RKO (cell line): ENCODE measurements at places on chromosomes 5 and 9.

DNA sequence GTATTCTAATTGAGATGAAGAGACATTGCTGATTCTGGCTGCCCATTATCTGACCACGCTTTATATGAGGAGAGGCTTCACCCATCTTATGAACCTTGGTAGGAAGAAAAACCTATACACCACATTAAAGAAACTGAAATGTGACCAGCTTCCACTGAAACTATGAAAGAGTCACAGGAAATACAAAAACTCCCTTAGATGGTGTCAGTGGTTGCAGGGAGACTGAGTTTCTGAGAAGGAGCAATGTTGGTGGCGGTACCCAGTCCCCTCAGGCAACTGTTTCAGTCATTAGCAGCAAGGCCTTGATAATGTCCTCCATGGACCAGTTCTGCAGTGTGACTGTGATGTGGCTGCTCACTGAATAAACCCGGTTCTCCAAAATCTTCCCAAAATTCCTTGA is 110.5 kb upstream of the FTMT start:
- DNase-seq, result no peak

- no peak for DNase-seq
Measured at GRCh38 chr5:16727755-16728325, 111.0 kb upstream of the RETREG1 start.

DNA sequence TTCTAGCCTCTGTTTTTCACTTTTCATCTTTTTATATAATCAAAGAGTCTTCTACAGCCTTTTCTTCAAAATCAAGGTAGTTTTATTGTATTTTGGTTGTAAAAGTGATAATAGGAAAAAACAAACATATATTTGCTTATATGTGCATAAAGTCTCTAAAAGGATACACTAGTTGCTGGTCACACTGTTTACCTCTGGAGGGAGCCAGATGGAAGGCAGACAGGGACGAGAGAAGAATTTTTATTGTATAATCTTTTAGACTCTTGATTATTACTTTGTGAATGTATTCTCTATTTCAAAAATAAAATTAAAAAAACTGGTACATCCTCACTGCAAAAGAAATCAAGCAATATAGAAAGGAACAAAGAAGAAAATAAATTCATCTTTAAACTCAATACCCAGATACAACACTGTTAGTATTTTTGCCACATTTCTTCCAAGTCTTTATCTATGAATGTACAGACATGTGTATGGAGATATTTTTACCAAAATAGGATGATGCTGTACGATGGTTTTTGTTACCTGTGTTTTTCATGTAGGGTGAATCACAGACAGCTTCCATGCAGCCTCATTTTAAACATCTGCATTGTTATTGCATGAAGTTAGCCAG is 6.1 kb upstream of the RNF183 start:
- DNase-seq, result peak; percentile 75

DNA sequence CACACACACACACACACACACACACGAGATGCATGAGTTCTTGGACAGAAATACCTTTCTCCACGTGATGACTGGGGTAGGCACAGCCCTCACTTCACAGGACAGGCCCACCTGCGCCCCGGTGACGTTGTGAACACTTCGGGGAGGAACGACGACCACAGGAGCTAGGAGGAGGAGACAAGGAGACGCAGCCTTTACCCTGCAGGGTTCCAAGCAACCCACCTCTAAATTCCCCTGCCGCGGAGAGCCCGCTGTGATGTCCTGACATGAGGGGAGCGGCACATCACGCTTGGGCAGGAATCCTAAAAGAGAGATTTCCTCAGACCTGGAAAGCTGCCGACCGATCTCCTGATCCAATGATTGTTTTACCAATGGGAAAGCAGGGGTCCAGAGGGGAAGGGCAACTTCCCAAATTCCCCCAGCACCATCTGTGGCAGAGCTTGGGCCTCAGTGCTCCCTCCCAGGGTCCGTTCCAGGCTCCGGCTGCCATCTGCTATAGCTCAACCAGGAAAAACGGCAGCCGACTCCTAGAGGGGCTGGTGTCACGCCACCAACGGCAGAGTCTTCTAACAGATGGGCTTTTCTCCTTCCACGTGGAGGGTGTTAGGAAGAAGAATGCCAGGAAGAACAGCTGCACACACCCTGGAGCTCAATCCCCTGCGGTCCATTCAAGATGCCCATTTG is 10.1 kb downstream of the IGFBPL1 start:
- no peak for DNase-seq

DNA sequence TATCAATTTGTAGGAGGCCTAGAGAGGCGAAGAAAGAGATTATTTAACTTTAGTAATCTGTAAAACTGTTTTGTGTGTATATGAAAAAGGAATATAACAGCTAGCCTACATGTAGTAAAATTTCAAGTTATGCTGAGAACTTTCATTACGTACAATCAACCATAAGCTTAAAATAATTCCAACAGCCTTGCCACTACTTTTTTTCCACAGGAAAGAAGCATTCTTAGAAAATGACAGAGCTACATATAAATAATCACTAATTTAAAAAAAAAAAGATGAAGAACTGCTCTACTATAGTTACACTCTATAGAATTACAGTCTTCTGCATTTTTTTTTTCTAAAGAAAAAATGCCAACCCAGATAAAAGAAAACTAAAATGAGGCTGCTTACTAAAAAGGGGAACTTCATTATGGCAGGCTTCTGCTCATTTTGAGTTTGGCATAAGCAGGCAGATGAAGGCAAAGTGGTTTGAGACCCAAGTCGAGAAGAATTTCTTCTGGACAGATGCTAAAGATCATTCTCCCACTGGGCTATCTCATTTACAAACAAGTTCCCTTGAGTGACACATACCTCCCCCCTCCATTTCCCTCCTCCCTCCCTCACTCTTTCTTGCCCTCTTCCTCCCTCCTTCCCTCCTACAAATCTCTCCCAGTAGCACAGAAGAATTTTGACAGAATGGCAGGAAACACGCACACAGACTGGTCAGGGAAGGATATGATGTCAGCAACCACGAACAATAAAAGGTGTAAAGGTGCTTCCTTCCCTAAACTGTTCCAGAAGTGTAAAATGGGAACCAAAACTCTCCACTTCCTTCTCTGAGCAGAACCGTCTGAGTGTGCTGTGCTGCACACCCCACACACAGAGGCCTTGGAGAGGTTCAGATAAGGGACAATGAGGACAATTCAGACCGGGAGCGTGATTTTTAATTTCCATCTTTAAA is 56.1 kb downstream of the MEF2C start:
- no peak for DNase-seq

DNA sequence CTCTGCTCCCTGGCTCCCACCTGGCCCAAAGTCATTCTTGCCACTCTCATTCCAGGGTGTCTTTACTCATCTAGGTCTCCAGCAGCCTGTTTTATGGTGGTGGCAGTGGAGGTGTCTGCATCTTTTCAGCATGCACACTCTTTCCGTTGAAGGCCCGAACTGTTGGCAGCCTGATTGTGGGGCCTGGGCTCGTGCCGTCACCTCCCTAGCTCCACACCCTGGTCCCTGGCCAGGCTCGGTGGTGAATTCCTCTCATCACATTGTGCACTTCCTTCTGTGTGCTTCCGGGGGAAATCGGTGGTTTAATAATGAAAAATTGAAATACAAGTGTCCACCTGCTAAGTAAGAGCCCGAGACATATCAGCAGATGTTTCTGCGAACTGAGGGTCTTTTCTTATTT is 214.3 kb downstream of the TRIO start:
- DNase-seq, result no peak

GRCh38 chr5:26894719-26895263 is 143.6 kb downstream of the CDH9 start:
- DNase-seq, result peak; percentile 3

GRCh38 chr5:61055434-61056006 is 106.7 kb downstream of the SMIM15 start:
- DNase-seq, result peak; percentile 72

- DNase-seq, result peak; percentile 14
Measured at GRCh38 chr5:103589357-103589756, 26.8 kb upstream of the NUDT12 start.
